ENCODE measurements at places on chromosomes 2 and 18. TPM values are rescaled to one million over a fixed set of nuclear protein-coding genes. Genes with fewer than 3 reads are reported as not detected.

TDRD15 gene
- not detected for total RNA-seq

EPG5 gene
- 39.4 TPM for total RNA-seq

PPP4R3B gene
- 49.6 TPM for total RNA-seq

C2orf78 gene
- not detected for total RNA-seq

Data from lower leg skin (tissue), 4 donors.